ENCODE measurements at places on chromosomes 5 and 9.

- DNase-seq: no peak
Observed at GRCh38 chr5:67081261-67081660, 115.3 kb downstream of the CD180 start.

DNA sequence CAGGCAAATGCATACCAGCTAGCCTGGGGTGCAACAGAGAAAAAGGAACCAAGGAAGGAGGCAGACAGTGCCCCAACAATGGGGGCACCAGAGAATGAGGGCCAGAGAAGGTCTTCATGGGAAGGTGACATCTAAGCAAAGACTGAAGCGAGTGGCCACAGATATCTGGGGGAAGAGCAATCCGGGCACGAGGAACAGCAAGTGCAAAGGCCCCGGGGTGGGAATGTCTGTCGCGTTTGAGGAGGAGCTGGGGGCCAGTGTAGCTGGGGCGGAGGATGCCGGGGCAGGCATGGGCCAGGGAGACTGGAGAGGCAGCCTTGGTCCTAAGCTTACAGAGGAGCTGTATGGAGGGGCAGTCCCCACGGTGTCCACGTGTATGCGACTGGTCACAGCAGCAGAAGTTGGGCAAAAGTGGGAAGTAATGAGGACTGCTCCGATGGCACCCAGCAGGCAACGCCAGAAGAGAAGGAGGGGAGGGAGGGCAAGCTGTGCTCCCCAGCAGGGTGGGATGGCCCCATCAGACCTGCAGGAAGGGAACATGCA lies 19.1 kb downstream of the EEIG1 start:
- no peak for DNase-seq

DNA sequence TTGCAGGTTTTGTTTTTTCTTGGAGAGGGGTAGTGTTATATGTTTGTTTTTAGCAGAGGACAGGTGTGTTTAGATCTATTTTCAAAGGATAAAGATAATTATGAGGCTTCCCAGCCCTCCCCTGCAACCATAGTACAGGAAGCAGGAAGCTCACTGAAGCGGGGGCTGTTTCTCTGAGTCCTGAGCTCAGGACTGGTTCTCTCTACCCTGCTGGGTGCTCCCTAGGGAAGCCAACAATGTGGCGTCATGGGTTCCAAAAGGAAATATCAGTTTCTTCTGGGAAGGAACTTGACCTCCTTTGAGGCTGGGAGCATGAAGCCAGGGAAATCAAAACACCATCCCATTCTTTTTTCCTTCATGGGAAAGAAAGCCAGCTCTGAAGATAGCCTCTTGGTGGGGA lies 62.2 kb downstream of the RAD23B start:
- DNase-seq: no peak

DNA sequence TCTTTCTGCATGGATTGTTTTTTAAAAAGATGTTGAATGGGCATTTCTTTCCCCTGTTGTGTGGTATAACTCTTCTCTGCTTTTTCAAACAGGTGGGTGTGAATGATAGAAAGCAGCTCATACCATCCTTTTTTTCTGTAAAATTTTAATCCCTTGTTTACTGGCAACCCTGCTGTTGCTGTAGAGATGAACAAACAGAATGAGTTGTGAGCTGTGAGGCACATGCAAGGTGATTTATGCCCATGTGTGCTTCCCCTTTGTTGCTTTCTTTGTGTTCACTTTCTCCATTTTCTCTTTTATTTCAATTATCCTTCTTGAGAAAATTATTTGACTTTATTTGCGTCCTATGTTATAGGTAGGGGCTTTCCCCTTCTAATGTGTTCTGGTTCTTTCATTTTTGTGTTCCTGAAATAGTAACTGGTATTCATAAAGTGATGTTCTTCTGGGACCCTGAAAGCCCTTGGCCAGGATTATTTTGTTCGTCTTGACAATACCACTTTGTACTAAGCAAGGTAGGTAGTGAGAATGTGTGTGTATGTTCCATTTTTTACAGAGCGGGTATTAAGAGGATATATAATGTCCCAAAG lies 79.9 kb downstream of the AOPEP start:
- no peak for DNase-seq

GRCh38 chr5:67215519-67216471 lies 19.2 kb upstream of the CD180 start:
- peak; percentile 68 for DNase-seq

Data from activated gamma-delta T cell treated with Interleukin-2 at 50 U/mL for 16 hours (primary cell).